ENCODE measurements at places on chromosomes 4 and X.

- DNase-seq, result no peak
These were observed 274.8 kb upstream of the TENM3 start for GRCh38 chr4:181968371-181968770.

- DNase-seq, result no peak
These were observed 57.5 kb upstream of the GC start for GRCh38 chr4:71841336-71841735.

GRCh38 chr4:26787461-26788340, 72.9 kb upstream of the STIM2 start:
- DNase-seq, result peak; percentile 27

DNA sequence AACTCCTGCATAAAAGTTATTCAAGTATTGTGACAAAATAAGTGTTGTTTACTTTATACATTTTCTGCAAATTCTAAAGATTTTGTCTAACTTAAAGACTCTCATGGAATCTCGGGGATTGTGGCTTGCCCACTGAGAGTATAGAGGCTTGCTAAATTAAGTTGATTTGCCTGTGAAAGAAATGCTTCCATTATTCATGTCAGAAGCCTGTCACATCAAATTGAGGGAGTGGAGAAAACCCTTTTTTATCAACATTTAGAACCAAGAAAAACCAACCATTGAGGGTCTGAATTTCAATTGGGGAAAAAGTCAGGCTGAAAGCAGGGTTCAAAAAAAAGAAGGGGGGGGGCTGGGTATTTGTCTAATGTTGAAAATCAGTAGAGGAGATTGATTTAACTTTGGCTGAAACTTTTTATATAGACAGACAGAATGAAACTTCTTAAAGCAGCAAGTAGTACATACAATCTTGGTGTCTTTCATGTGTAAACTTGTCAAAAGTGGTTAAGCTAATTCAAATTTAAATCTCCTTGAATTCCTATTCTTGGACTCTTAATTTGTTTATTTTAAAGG, 144.8 kb upstream of the CXorf66 start:
- no peak for DNase-seq

GRCh38 chr4:76035799-76036380, at the start of gene CXCL11:
CXCL11 (minus strand) TSS chr4:76036070; CDS start chr4:76035987, 83 bp downstream.
- DNase-seq, result no peak

DNA sequence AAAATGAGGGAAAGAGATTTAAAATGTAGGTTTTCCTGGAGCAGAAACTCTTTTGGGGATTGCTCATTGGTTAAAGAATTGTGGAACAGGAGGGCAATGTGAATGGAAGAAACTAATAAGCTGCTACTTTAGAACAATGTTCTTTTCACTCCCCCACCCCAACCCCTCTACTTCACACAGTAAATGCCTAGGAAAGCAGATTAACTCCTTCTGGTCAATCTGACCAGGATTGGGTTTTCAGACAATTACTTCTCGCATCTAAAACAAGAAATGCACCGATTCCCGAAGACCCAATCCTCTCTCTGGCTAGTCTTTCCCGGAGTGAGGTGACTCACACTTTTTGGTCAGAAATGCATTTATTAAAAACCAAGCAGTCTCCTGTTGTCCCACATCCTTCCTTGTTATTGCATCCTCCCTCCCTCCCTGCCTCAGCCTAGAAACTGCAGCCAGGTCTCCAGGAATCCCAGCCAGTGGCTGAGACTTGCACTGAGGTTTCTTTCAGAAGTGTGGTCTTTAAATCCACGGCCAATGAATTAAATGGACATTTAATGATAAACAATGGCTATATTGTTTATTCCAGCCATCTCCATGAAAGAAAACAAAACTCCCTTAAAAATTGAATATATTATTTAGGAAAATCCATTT, 21.4 kb downstream of the MFAP3L start:
- DNase-seq, result no peak

- DNase-seq, result peak; percentile 35
These were observed 88.2 kb upstream of the TNIP3 start for GRCh38 chr4:121252224-121252806.

DNA sequence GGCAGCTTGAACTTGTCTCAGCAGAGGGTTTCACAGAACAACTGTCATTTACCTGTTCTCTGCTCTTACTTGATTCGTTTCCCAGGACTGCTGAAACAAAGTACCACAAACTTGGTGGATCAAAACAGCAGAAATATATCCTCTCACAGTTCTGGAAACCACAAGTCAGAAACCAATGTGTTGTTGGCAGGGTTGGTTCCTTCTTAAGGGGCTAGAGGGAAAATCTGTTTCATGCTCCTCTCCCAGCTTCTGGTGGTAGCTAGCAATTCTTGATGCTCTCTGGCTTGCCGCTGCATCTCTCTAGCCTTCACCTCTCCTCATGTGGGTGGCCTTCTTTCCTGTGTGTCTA, 4.7 kb downstream of the TLR8 start:
- DNase-seq, result no peak

All from stimulated activated CD4-positive, alpha-beta T cell treated with anti-CD3 and anti-CD28 coated beads, Interleukin-1b, Interleukin-23, amount 100 ng/mL, for 24 hours (primary cell).